ENCODE measurements at places on chromosomes 12 and 14. TPM values are rescaled to one million over a fixed set of nuclear protein-coding genes. Genes with fewer than 3 reads are reported as not detected.

Gene SYNDIG1L
- 0.12 TPM for polyA plus RNA-seq

Gene GCH1
- 3.6 TPM for polyA plus RNA-seq

Gene USP44
- 1.4 TPM for polyA plus RNA-seq

Gene KRT78
- polyA plus RNA-seq = not detected

Gene SLC2A3
- polyA plus RNA-seq = 14.1 TPM

GRCh38 chr14:23047034-23047634 is 5.1 kb downstream of the PSMB11 start:
- H3K27ac ChIP-seq = no peak overlapping the region
- H3K4me1 ChIP-seq = no peaks in the 10 kb centered on the region
- no peaks in the 10 kb centered on the region for H3K36me3 ChIP-seq

- H3K4me1 ChIP-seq = no peaks in the 10 kb centered on the region
- no peak overlapping the region for H3K27ac ChIP-seq
Observed at GRCh38 chr14:106277503-106277902, 751.1 kb downstream of the TMEM121 start.

GRCh38 chr12:31214626-31215517 is 111.1 kb downstream of the SINHCAF start:
- no peak overlapping the region for H3K4me3 ChIP-seq
- H3K36me3 ChIP-seq = no peaks in the 10 kb centered on the region
- no peak overlapping the region for H3K27ac ChIP-seq
- H3K27me3 ChIP-seq = no peaks in the 10 kb centered on the region
- no peaks in the 10 kb centered on the region for H3K4me1 ChIP-seq

DNA sequence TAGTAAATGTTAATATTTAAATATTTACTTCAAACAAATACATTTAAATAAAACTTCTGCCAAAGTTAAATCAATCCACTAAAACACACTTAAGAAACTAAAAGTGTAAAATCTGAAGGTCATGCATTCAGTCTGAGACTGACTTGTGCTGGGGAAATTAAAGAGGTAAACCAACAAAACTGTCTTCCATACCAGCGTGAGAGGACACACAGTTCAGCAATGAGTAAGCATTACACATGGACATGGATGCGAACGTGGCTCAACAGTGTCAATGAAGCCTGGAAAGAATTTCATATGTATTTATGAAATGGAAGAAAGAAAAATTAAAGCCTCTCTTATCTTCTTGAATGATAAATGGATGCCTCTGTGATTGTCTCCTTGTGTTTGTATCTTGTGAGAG is 1052.3 kb downstream of the AACS start:
- DNase-seq = no peak
- H3K27ac ChIP-seq = no peak overlapping the region
- H3K36me3 ChIP-seq = no peaks in the 10 kb centered on the region
- no peaks in the 10 kb centered on the region for H3K27me3 ChIP-seq

DNA sequence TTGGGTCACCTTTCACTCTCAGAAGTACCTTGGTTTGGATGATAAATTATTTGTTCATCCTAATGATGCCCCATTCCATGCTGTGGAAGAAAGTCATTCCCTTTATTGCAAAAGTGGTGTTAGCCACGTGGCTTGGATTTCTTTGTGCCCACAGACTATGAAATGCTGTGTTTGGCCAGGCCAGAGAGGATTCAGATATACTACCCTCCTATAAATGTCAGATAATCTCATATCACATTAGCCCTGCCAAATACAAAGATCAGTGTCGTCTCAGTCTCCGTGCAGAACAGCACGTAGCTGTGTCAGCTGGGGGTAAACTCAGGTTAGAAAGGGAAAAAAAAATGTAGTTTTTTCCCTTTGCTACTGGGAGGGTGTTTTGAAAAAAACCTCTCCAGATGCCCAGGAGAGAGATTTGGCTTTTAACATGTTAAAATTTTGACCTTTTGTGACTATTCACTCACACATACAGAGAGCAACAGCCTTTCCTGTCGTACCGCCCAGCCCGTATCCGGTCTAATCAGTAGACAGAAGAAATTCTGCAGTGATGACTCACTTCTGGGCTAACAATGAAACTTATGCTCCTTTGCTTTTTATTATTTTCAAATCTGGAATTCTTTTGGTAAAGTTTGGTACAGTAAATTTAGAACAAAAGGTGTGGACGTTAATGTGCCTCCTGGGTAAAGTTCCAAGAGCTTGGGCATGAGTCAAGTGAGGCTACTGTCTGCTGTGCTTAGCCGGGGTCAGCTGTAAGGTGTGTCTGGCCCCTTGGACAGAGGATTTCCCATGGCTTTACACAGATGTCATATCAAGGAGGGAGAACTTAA is 8.5 kb upstream of the PTPRB start:
- H3K27me3 ChIP-seq = no peaks in the 10 kb centered on the region
- H3K36me3 ChIP-seq = no peaks in the 10 kb centered on the region
- H3K4me3 ChIP-seq = no peak overlapping the region
- DNase-seq = no peak
- H3K27ac ChIP-seq = no peak overlapping the region
- H3K4me1 ChIP-seq = peaks cover 3% of the 10 kb centered on the region

DNA sequence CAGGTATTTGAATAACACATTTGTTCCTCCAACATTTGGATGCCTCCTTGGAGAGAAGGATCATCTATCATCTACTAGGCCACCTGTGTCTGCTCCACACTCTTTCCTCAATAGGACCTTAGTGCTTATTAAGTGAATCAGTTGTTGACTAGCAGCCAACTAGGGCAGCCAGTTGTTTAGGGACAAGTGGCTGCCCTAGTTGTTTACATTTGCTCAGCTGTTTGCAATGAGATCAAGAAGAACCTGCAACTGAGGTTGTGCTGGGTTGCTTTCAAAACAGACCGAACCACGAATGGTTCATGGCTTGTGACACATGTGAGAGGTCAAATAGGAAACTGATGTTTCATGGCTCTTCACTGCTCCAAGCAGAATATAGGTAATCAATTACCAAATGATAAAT is 53.8 kb downstream of the TMCC3 start:
- H3K4me3 ChIP-seq = no peak overlapping the region
- no peaks in the 10 kb centered on the region for H3K36me3 ChIP-seq
- H3K27me3 ChIP-seq = no peaks in the 10 kb centered on the region
- peaks cover 1% of the 10 kb centered on the region for H3K4me1 ChIP-seq
- no peak overlapping the region for H3K27ac ChIP-seq
- no peak for DNase-seq

GRCh38 chr12:101804409-101804808 is 26.4 kb downstream of the GNPTAB start:
- H3K36me3 ChIP-seq = no peaks in the 10 kb centered on the region
- no peak overlapping the region for H3K4me3 ChIP-seq
- H3K27me3 ChIP-seq = no peaks in the 10 kb centered on the region
- no peak overlapping the region for H3K27ac ChIP-seq
- DNase-seq = no peak
- no peaks in the 10 kb centered on the region for H3K4me1 ChIP-seq

DNA sequence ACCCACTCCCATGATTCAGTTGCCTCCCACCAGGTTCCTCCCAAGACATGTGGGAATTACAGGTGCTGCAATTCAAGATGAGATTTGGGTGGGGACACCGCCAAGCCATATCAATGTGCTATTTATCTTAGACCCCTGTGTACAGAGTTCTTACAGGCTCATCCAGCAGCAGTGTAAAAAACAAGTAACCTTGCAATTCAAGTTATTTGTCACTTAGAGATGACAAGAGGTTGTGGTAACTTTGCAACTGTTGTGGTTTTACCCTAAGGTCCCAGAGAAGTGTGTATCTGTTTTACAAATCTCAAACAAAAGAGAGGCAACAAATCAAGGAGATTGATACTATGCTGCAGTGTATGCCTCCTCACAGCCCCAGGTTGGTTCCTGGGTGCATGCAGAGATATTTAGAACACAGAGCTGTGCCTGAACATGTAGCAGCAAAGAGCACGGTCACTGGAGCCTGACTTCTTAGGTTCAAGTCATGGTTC is 11.5 kb upstream of the HELB start:
- H3K27me3 ChIP-seq = no peaks in the 10 kb centered on the region
- DNase-seq = no peak
- H3K36me3 ChIP-seq = no peaks in the 10 kb centered on the region
- H3K4me1 ChIP-seq = no peaks in the 10 kb centered on the region

DNA sequence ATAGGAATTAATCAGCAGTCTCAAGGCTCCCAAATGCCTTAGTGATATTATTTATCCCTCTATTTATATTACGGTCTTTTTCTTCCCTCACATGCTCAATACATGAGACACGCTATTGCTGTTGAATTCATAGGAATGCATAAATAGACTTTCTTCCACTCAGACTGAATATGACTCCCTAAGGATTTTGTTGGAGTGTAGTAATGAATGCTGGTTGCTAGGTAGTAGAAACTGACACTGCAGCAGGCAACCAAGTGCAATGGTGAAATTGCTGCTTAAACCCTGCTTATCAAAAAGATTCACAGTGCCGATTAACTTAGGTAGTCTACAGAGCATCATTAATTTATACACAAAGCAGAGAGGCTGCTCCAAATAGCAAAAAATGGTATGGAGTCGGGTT is 168.2 kb downstream of the KCNC2 start:
- no peak overlapping the region for H3K4me3 ChIP-seq
- H3K36me3 ChIP-seq = no peaks in the 10 kb centered on the region
- DNase-seq = no peak

GRCh38 chr14:47009615-47010014 is 358.0 kb upstream of the RPL10L start:
- H3K4me3 ChIP-seq = no peak overlapping the region
- H3K36me3 ChIP-seq = no peaks in the 10 kb centered on the region
- no peak overlapping the region for H3K27ac ChIP-seq
- DNase-seq = no peak
